Mammary epithelial cell (primary cell): ENCODE measurements at places on chromosomes 7 and 10.

DNA sequence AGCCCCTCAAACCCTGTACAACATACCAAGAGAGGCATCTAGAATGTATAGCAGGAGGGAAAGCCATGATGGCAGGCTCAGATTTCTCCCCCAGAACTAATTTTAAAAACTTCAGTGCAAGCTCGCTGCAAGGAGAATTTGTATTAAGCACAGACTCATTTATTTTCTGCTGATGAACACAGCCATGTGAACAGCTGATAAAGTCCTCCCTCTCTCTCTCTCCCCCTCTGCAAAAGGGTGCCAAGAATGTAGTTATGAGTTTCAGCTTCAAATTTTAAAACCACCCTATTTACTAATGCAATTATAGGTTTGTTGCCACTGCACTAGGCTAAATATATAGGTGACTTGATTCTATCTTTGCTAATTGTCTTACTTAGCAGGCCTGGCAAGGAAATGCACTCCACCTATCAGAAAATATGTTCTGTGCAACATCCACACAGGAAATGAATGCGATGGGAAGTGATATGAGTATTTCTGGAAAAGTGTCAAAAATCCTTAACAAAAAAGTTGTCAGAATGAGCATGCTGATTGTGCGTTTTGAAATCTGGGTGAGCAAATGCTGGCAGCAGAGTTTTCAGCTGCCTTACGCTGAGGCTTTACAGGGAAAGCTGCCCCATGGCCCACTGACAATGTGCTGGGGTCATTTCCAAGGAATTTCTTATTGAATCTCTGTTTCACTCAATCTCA, 43.4 kb upstream of the GHITM start:
- no peak for DNase-seq

- DNase-seq = no peak
These were observed 33.9 kb upstream of the ARL4A start for GRCh38 chr7:12653518-12653917.

DNA sequence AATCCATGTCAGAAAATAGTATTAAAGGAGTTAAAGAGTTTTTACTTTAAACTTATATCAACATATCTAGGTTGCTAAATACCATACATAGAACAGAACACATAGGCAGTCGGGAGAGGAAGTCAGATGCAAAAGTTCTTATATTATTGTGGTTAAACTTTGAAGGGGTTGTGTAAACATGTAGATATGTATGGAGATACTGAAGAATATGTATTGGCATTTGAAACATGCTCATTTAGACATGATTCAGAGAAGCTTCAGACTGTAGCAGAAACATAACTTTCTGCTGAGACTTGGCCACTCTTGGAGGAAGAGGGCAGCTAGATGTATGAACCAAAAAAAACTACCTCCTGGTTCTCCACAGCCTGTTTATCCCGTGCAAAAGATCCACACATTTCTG, 103.5 kb upstream of the FERD3L start:
- DNase-seq = no peak

DNA sequence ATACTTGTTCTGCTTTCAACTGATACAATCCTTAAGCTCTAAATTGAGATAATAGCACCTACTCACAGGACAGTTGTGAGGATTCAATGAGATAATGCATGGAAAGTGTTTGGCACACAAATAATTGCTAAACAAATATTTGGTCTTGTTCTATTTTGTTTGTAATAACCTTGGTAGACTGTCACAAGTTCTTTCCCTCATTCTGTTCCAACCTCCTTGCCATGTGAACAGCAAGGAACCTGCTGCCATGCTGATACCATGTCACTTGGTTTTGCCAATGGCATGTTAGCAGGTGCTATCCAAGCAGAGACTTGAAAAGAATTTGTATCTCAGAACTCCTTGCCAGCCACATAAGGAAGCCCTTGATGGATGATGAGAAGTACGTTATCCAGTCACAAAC, 24.8 kb upstream of the TECTB start:
- no peak for DNase-seq

DNA sequence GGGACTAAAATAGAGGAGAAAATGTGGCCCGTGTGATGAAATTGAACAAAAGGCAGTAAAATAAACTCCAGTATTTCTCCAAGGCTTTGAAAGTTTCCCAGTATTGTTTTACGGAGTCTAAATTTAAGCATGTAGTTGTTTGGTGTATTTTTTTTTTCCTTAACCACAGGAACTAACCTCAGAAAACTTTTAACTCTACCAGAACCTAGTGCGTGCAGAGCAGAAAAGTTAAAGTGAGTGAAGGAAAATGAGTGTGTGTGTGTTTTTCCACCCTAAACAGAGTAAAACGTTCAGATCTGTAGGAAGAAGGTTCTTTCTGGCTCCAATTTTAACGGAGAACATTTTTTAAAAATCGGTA, 812 bp downstream of the PROSER2 start:
- peak; percentile 12 for DNase-seq

DNA sequence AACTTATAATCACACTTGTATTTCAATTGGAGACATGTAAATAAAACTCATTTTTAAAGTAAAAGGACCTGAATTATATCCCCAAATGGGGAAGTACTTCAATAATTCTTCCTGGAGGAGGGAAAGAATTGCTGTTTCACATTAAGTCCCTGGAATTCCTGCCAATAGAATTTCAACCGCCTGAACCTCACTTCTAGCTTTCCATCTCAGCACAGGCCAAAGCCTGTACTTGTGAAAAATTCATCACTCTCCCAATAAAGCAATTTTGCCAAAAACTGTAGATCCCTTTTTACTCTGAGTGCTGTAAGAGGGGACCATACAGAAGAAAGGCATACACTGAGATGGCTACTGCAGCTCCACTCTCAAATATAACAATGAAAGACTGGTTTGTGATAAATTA, 54.8 kb downstream of the CADPS2 start:
- no peak for DNase-seq

DNA sequence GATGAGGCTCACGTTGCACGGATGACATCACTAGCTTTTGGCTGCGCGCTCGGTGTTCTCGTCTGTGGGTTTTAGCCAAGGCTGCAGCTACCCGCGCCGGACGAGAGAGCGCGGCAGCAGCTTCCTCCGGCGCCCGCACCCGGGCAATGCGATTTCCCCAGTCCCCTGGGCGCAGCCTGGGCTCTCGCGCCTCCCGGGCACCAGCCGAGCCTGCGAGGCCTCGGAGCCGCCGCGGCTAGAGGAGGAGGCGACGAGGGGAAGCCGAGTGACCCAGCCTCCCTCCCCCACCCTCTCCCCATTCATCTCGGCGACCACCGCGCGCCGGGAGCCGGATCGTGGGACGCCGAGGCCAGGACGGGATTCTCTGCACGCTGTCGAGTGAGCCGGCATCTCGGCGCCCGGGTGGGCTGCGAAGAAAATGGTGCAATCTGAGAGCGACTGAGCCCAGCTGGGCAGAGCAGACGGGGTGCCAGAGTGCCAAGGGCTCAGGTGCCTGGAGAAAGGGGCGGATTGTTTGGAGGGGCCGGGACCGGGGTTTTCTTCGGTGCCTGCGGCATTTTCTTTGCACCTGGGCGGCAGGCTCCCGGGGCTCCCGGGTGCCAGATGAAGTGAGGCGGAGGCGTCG, 1.2 kb upstream of the TMEM178B start:
- DNase-seq = peak; percentile 53

DNA sequence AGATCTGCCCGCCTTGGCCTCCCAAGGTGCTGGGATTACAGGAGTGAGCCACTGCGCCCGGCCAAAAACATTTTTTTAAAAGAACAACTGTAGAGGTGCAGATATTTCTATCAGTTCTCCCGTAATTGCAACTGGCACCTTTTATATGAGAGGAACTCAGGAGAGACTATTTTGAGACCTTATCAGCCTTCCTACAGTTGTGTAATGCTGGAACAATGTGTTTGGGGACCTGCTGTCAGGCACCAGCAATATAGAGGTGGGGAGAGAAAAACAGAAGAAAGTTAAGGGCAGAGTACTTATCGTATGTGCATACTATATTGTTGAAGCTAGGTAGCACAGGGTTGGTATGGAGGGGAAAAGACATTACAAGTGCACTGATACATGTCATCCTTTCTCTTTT, 343.8 kb upstream of the ANKRD30A start:
- DNase-seq = no peak

DNA sequence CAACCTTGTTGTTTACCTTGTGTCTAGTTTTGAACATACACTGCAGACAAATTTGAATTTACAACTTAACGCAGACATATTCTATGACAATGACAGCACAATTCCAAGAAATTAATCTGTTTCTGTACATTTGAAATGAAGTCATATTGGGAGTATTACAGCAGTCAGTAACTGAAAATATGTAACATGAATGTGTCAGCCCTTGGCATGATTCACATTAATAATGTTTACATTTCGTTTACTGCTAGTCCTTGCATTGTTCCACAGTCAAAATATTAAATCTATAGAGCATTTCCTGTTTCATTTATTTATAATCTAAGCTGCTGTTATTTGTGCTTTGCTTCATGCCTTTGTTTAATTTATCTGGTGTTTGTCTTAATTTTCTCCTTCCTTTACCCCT, 80.4 kb downstream of the NOC3L start:
- no peak for DNase-seq

DNA sequence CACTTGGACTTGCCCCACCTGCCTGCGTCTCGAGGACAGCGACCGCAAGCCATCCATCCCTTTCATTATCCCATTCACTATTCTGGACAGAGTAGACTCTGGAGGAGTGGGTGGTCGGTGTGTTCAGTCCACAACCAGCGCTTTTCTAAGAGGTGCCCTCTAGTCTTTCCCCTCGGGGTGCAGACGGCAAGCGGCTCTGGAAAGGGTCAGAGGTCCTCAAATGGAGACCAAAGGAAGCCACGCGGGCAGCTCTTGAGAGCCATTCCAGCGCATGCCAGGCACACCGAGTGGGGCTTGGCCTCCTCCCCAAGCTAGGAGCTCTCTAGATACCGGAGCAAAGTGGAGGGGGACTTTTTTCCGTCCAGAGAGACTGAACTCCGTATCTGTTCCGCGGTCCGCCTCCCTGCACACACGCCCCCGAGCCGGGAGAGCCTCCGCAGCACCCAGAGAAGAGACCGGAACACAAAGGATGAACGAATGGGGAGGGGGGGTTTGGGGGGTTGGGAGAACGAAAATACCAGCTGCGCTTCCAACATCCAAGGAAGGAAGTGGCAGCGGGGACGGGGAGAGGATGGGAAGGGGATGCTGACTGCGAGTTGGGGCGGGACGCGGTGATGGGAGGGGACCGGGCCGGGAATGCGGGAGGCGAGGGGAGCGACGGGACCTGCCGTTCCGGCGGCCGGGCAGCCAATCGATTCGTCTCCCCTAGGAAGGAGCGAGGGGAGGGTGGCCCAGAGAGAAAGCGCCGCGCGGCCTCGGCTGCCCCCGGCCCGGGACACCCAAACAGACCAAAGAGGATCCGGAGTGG, 515 bp downstream of the GSDME start:
- DNase-seq = peak; percentile 65

- DNase-seq = no peak
These were observed 161.4 kb downstream of the RAB11FIP2 start for GRCh38 chr10:117885206-117885829.

GRCh38 chr7:37439653-37440026, 9.0 kb downstream of the ELMO1 start:
- no peak for DNase-seq

- DNase-seq = peak; percentile 92
These were observed 2.0 kb downstream of the ZMIZ1 start for GRCh38 chr10:79070606-79071395.

DNA sequence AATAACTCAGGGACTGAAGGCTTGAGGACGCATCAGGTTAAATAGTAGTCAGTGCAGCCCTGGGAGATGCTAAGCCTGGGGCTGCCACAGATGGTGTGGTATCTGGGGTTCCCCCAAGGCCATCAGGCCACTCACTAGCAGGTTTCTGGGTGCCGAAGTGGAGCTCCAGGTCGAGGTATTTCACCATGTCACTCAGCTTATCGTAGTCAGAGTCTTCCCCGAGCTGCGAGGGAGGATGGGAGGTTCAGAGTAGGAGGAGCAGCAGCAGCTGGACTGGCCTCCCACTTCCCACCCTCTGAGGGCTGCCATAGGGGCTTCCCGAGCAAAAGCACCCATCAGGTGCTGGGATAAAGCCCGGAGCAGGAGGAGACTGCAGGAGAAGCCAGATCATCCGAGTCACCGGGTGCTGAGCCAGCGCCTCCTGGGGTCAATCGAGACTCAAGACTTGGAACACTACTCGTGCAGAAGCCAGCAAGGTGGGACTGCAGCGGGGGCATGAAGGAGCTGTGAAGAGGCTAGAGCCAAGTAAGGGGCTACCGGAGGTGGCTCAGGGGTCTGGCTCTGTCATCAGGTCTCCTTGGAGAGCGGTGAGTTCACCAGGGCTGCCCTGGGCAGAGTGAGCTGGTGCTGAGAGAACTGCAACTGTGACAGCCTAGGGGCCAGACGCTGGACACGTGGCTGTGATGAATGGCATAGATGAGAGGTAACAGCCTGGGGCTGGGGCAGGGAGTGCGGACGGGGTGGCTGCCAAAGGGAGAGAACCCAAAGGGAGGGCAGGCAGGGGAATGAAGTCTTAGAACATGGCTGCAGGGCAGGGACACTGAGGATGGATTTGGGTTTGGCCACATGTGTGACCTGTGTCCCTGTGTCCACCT, 45.3 kb downstream of the GRID2IP start:
- no peak for DNase-seq

- no peak for DNase-seq
These were observed 146.0 kb upstream of the STEAP4 start for GRCh38 chr7:88452646-88453045.

- DNase-seq = no peak
These were observed 28.0 kb upstream of the GNAI1 start for GRCh38 chr7:80106498-80107113.

GRCh38 chr10:113527211-113527906, 25.5 kb upstream of the HABP2 start:
- DNase-seq = no peak

DNA sequence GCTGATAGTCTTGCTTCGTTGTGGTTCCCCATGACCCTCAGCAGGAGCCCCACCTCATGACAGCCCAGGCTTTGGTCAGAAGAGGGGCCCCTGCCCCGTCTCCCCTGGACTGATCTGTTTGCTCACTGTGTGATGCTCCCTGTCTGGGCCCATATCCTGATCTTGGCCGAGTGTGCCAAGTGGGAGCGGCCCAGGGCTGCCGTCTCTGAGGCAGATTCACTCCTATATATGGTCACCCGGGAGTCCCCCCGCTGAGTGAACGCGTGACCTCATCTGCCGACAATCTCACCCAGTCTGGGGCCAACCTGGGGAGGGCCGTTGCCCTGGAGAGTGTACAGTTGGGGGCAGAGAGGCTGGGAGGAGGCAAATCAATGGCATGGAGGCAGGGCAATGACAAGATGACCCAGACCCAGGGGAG, 34.5 kb downstream of the PPIF start:
- DNase-seq = peak; percentile 32

- DNase-seq = no peak
These were observed 18.8 kb downstream of the ZNF282 start for GRCh38 chr7:149214020-149214720.

GRCh38 chr7:43078794-43079193, 33.7 kb upstream of the HECW1 start:
- no peak for DNase-seq

GRCh38 chr10:28304032-28304571, 1.2 kb upstream of the MPP7 start:
- DNase-seq = no peak
